ENCODE measurements at places on chromosomes 2 and 18.

DNA sequence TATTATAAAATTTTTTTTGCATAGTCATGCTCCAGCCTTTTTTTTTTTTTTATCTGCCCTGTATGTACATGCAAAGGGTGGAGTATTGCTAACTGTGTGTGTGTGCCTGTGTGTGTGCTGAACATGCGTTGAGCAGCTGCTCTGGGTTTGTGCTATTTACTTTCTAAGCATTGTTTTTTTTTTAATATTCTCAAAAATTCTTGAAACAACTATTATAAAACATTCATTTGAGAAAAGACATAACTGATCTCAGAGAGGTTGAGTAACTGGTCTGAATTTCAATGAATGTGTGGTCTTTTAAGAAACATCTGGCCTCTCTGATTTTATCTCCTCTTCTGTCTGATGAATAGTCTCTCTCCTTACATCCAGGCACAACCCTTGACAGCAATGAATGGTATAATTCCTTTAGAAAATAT lies 366.0 kb upstream of the SLC14A2 start:
- DNase-seq: no peak

- no peak for DNase-seq
Measured at GRCh38 chr18:47036927-47037578, 1.6 kb upstream of the ELOA2 start.

DNA sequence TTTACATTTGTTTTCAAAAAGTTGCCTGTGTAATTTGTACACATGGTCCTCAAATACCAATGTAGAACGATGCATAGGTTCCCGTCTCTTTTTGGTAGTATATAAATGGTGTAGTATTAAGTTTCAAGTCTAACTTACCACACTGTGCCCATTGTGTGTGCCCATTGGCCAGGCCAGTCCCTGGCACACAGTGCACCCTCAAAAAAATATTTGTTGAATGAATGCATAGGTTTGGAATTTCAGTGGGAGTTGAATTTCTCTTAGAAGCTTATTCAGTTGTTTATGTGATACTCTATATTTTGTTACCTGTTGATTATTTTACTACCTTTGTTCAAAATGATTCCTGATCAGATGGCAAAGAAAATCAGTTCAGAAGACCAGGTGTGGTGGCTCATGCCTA lies 30.1 kb downstream of the IDH1 start:
- DNase-seq: peak; percentile 24

DNA sequence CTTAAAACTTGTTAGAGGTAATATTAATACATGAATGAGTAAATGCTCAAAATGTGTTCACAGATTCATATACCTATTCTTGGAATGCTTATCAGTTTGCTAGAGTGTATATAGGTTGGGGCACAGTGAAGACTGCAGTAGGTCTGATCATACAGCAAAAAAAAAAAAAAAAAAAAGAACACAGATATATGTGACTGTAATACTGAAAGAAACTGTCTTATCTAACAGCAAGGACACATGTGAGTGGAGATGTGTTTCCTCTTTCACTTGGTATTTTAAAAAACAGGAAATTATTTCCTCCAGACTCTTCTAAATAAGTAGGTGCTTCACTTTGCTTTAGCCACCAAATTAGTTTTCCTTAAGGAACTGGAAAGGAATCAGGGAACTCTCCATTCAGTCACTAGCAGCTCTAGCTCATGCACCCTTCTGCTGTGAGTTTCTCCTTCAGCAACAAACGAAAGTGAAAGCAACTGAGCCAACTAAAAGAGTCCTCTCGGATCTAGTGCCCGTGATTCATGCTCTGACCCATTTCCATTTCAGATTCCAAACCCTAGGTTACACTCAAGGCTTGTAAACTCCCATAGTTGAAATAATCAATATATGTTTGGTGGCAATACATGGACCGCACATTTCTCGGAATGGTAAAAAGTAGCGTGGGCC lies 98.5 kb downstream of the DSEL start:
- DNase-seq: peak; percentile 57

DNA sequence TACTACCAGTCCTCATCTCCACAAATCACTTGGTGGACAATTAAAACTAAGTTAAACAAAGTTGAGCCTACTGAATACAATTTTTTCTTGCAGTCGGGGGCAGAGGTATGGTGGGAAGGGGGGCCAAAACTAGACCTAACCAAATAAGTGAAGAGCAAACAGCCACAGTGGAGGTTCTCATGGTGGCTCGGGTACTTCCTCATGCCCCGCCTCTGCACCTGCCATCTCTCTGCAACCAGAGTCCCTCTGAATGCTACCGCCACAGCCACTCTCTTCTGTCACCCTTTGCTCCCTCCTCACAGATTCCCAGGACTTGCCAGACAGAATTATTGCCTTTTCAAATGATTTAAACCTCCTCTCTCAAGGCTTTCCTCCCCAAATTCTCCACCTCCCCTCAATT lies 204.2 kb downstream of the TMEM247 start:
- DNase-seq: no peak

GRCh38 chr18:2569338-2570207 lies 1.7 kb downstream of the METTL4 start:
- DNase-seq: no peak

GRCh38 chr18:59907660-59908059 lies 7.9 kb downstream of the PMAIP1 start:
- DNase-seq: no peak

GRCh38 chr2:221402072-221402471 lies 170.0 kb downstream of the EPHA4 start:
- no peak for DNase-seq

GRCh38 chr2:237253046-237253702 lies 160.8 kb downstream of the COL6A3 start:
- peak; percentile 12 for DNase-seq

GRCh38 chr18:43061816-43062215 lies 53.7 kb downstream of the RIT2 start:
- no peak for DNase-seq
